ENCODE measurements at places on chromosomes 12 and 14.

DNA sequence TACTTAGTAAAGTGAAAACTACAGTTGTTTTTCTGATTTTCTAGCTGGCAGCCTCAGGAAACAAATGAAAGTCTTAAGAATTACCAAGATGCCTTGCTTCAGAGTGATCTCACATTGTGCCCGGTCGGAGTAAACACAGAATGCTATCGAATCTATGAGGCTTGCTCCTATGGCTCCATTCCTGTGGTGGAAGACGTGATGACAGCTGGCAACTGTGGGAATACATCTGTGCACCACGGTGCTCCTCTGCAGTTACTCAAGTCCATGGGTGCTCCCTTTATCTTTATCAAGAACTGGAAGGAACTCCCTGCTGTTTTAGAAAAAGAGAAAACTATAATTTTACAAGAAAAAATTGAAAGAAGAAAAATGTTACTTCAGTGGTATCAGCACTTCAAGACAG is 28.9 kb downstream of the RXYLT1 start:
- no peak for ATAC-seq

GRCh38 chr12:66196806-66197205 is 7.8 kb downstream of the IRAK3 start:
- no peak for ATAC-seq

DNA sequence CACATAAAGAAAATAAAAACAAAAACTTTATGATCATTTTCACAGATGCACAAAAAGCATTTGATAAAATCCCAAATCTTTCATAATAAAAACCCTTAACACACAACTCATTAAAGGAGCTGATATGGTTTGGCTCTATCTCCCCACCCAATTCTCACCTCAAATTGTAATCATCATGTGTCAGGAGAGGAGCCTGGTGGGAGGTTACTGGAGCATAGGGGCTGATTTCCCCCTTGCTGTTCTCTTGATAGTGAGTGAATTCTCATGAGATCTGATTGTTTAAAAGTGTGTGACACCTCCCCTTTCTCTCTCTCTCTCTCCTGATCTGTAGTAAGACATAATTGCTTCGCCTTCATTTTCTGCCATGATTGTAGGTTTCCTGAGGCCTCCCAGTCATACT is 790.7 kb downstream of the C12orf50 start:
- ATAC-seq = no peak

- ATAC-seq = no peak
Observed at GRCh38 chr12:132806857-132807256, 21.8 kb downstream of the GOLGA3 start.

- ATAC-seq = no peak
Observed at GRCh38 chr12:42325326-42325652, 605 bp downstream of the ZCRB1 start.

GRCh38 chr12:10069099-10069498 is 29.7 kb downstream of the CLEC1A start:
- no peak for ATAC-seq

Measured in motor neuron (in vitro differentiated cells).